ENCODE measurements at places on chromosomes 2 and 18.
A peak's percentile ranks its signal among the peaks of the same experiment; 100 is the strongest.

- DNase-seq, result no peak
Measured at GRCh38 chr2:8861797-8862196, 24.4 kb upstream of the KIDINS220 start.

GRCh38 chr18:24013051-24013450 lies 1.5 kb upstream of the TTC39C start:
- DNase-seq, result no peak

- DNase-seq, result no peak
Measured at GRCh38 chr2:24439971-24440340, 51.1 kb upstream of the NCOA1 start.

GRCh38 chr2:136496966-136497365 lies 268.4 kb upstream of the THSD7B start:
- DNase-seq, result no peak

DNA sequence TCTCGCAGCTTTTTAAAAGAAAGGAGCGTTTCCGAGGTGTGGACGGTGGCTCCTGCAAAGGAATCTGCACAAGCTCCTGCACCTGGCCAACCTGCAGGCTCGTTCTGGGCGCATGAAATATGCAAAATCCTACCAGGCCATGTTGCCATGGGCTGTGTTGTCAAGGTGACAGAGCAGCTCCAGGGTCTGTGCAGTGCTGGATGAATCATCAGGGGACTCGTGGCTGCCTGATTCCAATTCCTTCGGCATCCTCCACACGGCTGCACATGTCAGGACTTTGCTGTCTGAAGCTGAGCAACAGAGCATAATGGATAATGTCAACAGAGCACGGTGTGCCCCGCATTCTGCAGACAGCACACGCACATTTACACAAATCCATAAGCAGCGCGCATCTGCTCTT lies 120.5 kb downstream of the EIPR1 start:
- no peak for DNase-seq

- peak; percentile 62 for DNase-seq
Measured at GRCh38 chr2:218286570-218287459, 5.5 kb downstream of the TMBIM1 start.

DNA sequence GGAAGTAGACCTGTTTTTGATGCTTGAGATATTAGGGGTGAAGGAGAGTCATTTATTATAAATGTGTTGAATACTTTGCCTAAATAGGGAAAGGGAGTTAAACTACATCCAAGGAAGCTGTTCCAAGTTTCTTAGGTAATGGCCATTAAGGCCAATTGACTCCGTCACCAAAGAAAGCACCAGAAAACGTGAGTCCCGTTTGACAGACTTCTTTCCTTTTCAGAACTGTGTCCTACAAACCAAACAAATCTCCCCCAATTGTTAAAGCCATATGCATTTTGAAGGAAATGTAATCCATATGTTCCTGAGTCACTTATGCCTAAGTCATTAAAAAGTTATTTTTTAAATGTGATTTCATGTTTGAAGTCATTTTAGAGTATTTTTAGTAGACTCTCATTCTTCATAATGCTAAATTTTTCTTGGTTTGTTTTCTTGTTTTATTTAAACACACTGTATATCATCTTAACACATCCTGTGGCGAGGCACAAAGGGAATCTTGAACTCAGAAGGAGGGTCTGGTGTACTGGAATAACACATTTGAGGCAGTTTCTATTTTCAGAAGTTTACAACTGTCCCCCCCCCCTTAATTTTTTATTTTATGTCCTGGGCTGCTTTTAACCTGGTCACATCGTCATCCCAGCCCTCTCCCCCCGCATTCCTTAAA lies 133.7 kb downstream of the RHBDD1 start:
- DNase-seq, result no peak

DNA sequence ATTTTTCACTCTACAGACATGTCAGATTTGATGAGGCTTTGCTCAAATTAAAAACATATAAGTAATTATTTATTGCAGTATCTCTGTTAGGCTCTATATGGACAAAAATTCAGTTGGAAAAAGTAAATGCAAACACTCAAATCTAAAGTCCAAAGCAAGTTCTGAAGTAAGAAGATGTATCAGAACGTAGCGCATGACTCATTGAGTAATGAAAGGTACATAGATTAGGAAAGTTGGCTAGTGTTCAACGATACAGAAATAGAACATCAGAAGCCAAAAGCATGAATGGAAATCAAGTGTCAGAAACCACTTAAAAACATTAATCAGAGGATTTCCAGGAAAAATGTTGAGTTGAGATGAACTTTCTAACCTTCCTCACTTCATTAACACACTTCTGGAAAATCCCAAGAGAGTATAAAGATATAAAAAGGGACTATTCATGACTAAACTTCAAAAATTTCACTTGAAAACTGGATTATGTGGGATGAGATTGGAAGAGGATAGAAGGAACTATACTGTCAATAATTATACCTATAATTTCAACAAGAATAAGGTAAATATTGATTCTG lies 494.1 kb downstream of the LRRTM4 start:
- DNase-seq, result no peak

- DNase-seq, result no peak
Measured at GRCh38 chr2:42245396-42245795, 76.2 kb downstream of the EML4 start.
